ENCODE measurements at places on chromosomes 6 and 20.
A peak's percentile ranks its signal among the peaks of the same experiment; 100 is the strongest.

DNA sequence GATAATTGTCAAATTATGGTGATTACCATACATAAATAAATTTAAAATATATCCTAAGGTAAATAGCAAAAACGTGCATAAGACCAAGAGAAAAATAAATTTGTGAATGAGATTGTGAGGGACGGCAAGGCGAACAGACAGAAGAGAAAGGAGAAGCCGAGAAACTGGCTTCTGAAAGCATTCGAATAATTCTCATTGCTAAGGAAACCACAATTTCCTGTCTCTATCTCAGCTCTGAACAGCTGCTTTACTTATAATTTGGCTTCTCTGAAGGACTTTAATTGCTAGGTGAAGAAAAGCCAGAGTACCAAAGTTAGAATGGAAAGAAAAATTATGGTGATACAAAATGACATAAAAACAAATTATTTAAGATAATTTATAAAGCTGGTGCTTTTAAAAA is 79.0 kb upstream of the RGS17 start:
- no peak for DNase-seq

GRCh38 chr6:27806981-27807440 is 105.2 kb downstream of the OR2B2 start:
- peak; percentile 63 for DNase-seq

- DNase-seq: peak; percentile 46
Measured at GRCh38 chr20:44651684-44652423, at the start of gene ADA. Gene ADA, minus strand, starts transcription at chr20:44651699. Its CDS starts 92 bp downstream, at chr20:44651607.

DNA sequence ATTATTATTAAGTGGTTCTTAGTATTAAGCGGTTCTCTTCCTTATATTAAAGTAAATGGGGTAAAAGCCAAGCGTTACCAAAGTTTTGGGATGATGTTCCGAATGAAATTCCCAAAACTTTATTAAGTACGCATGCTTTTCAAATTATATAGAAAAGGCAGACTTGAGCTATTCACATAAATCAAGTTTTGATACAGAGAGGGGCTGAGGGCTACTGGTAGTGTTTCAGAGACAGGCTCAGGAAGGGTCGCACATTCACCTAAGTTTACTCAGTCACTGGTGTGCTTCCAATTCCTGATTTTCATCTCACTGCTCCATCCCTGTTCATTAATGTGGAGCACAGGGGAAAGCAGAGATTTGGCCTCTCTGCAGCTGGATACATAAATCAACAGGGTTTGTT is 652.2 kb downstream of the QKI start:
- no peak for DNase-seq

DNA sequence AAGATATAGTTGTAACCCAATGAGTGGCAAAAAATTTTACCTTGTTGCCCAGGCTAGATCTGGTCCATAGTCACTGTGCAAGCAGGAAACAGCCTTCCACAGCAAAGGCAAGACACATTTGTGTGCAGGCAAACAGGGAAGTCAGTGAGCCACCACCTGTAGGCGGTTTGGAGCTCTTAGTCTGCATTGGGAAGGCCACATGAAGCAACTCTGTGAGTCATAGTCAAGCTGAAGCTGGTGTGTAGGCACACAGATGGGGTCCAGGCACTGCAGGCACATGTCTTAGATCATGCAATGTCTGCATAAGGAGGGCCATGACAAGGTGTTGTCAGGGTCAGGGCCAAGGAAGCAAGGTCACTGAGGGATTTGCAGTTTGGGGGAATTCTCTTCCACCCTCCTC is 543.2 kb upstream of the EPHA7 start:
- no peak for DNase-seq

DNA sequence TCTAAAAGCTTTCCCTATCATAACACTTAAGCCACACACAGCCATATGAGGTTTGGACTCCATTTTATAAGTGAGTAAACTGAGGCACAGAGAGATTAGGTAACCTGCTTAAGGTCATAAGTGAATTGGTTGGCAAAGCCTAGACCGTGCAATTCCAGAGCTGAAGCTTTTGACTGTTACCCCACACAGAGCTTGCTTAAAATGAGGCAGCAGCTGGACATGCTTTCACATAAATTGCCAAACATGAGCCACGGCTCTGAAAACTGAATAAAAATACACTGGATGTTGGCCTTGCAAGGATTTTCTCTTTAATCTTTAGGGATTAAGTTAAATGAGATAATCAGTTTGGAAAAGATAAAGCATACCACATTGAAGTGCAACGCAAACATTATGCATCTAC is 2.5 kb downstream of the RIPOR2 start:
- no peak for DNase-seq

GRCh38 chr6:56572788-56573471 is 69.8 kb downstream of the DST start:
- DNase-seq: no peak

GRCh38 chr20:43434565-43434964 is 23.1 kb upstream of the SRSF6 start:
- no peak for DNase-seq

GRCh38 chr6:35722121-35722761 is 14.6 kb upstream of the ARMC12 start:
- DNase-seq: no peak

DNA sequence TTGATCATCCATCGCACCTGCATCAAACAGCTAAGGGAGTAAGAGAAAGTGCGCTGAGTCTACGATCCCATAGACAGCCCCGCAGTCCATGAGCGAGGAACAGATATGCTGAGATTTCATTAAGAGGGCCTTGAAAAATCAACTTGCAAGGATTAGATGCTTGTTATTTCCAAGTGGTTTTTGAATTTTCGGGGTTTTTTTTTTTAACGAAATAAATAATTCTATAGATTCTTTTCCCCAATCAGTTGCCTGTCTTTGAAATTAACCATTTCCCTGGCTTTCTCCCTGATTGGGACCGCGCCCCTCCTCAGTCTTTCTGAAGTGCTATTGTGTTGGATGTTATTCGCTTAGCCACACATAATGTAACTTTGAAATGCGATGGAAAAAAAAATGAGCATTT is 48.6 kb downstream of the GNAS-AS1 start:
- DNase-seq: no peak

DNA sequence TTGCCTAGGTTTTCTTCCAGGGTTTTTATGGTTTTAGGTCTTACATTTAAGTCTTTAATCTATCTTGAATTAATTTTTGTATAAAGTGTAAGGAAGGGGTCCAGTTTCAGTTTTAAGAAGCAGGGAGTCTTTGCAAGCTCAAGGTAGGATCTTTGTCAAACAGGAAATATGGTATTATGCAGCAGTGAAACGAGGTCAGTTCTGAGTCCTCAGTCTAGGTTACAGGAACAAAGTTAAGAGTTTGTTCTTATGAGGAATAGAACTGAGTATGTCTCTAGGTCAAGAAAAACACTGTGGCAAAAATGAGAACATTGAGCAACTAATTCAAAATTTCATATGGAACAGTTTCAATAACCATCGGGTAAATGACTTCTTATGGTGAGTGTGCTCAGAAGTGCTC is 63.6 kb downstream of the GCLC start:
- peak; percentile 66 for DNase-seq

DNA sequence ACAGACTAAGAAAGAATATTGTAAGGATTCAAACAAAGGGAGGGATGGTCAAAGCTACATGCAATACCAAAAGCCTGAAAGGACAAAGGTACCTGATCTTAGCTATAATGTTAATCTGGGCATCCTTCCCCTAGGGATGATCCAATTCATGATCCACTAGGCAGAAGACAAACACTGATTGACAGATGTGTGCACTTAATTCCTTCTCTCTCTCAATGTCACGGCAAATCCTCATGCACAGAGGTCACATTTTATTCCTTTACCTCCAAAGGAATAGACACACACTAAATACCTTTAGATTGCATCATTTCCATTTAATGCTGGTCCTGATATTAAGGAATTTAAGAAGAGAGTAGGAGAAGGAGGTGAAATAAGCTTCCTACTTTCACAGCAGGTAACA is 73.4 kb downstream of the ZNF133 start:
- DNase-seq: no peak

DNA sequence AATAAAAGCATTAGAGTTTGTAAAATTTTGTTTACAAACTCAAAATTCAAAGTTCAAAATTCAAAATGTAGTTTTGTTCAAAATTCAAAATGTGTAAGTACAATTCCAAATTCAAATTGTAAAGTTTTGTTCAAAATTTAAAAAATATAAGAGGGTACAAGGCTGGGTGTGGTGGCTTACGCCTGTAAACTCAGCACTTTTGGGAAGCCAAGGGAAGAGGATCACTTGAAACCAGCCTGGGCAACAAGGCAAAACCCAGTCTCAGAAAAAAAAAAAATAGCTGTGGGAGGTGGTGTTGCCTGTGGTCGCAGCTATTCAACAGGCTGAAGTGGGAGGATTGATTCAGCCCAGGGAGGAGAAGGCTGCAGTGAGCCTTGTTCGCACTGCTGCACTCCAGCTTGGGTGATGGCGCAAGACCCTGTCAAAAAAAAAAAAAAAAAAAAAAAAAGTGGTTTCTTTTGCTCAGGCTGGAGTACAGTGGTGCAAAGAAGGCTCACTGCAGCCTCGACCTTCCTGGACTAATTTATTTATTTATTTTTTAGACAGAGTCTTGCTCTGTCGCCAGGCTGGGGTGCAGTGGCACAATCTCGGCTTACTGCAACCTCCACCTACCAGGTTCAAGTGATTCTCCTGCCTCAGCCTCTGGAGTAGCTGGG is 5.4 kb upstream of the ZBTB12 start:
- peak; percentile 36 for DNase-seq

DNA sequence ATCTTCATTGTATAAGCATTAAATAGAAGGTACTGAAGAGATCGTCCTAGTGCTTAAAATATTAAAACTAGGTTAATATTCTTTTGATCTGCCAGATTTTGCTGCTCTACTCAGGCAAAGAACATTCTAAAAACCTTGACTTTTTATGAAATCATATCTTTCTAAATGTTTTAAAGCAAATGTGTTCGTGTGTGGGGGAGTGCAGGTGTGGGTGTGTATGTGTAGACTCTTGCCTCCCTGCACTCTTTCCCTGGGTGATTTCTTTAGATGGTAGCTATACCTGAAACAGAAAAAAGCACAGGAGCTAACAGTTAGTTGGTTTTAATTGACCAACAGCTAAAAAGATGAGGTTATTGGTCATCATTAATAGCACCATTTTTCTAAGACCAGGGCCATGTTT is 5.7 kb downstream of the NRSN1 start:
- no peak for DNase-seq

- peak; percentile 99 for DNase-seq
Measured at GRCh38 chr6:18155150-18155863, at the start of gene KDM1B. Gene KDM1B, plus strand, starts transcription at chr6:18155422. Its CDS starts 4,474 bp downstream, at chr6:18159896.

GRCh38 chr6:36499918-36500317 is 47.4 kb downstream of the STK38 start:
- no peak for DNase-seq

DNA sequence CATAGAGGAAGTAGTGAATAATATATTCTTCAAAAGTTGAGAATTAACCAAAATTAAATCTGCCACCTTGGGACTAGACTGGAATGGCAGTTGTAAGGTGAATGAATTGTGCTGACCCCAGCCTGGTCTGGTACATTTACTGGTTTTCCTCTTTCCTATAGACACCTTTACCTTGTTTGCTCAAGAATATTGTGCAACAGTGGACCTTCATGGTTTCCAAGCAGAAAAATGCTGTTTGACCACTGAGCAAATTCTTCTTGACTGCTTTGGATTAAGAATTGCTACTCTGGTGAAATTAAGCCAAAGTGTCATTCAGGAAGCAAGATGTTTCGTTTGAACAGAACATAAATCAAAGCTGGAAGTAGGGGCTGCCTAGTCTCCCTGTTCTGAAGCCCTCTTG is 156.6 kb upstream of the TAB2 start:
- no peak for DNase-seq

- no peak for DNase-seq
Measured at GRCh38 chr6:150248300-150248699, 105.5 kb downstream of the PPP1R14C start.

DNA sequence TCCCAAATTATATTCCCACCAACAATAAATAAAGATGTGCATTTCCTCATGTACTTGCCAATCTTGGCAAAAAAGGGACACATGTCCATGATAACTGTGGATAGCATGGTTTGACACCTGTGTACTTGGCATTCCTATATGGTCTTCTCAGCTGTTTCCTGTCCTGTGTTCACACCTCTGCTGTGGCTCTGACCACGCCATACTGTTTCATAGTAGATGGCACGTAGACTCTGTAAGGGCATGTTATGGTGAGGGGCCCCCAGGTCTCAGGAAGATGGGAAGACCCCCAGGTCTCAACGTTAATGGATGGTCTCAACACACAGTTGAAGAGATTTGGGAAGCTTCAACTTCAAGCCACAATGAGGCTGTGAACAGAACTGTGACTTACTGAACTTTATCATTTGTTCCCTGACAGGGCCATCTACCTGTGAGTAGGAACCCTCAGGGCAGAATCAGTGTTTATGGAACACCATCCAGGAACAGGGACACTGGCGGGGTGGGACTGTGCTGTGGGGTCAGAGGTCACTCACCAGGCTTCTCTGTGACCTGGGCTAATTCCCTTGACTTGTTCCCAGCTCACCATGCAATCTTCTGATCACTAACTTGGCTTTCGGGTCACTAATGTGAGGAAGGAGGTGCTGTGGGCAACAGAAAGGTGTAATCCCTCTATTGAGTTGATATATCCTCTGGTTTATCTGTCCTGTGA is 11.8 kb downstream of the ZBTB24 start:
- DNase-seq: no peak

DNA sequence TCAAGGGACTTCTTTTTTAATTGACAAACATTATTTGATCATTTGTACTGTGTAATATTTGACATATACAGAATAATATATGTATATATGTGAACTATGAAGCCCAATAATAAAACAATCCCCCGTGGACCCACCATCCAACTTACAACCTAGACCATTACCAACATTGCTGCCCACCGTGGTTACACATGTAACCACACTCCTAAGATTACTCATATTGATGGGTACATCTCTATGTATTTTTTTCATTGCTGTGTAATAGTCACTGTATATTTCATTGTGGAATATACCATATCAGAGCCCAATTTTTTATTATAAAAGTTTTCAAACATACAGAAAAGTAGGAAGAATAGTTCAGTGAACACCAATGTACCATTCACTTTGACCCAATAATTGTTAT is 94.3 kb downstream of the RTN4IP1 start:
- DNase-seq: no peak

GRCh38 chr6:52027699-52028098 is 59.7 kb downstream of the PKHD1 start:
- DNase-seq: no peak

DNA sequence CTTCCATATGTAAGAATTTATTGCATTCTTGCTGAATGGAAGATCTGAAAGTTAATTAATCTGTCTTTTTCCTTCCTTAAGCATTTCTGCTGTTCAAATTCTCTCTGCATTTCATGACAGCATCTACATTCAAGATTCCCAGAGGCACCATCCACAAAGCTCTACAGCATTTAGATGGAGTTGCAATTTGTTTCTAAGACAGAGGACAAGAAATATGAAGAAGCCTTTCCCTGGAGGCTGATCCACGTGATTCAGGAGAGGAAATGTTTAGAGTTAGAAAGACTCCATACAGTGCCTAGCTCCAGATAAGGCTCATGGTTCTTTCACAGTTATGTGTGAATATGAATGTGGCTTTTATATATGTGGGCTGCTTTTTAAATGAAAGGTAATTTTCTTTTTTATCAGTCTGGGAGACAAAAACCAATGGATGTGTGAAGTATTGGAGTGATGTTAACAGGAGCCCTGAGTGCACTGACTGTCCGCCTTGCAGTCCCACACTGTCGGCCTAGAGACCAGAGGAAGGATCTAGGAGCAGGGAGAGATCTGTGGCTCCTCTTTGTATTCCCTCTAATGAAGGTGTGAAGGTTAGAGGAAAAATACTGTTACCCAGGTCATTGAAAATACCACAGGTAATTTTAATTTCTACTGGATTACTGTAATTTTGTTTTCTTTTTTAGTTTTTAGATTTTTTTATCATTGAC is 686.6 kb upstream of the GJE1 start:
- DNase-seq: no peak

Data from activated CD4-positive, alpha-beta T cell treated with anti-CD3 and anti-CD28 coated beads, Interleukin-2, amount 50 U/mL, for 16 hours (primary cell).